ENCODE measurements at places on chromosomes 7 and 10.
A peak's percentile ranks its signal among the peaks of the same experiment; 100 is the strongest.

DNA sequence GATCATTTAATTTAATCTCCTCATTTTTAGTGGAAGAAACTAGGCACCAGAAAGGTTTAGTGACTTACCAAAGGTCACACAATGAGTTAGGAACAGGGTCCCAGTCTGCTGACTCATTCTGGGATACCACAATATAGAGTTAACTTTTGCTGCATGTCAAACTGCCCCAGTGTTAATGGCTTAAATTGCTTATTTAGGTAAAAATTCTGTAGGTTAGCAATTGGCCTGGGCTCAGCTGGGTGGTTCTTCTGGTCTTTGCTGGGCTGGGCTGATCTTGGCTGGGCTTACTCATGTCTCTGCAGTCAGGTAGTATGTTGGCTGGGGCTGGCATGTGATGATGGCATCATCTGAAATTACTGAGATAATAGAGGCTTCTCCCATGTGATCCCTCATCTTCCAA is 111.6 kb downstream of the EMX2 start:
- no peak for DNase-seq

DNA sequence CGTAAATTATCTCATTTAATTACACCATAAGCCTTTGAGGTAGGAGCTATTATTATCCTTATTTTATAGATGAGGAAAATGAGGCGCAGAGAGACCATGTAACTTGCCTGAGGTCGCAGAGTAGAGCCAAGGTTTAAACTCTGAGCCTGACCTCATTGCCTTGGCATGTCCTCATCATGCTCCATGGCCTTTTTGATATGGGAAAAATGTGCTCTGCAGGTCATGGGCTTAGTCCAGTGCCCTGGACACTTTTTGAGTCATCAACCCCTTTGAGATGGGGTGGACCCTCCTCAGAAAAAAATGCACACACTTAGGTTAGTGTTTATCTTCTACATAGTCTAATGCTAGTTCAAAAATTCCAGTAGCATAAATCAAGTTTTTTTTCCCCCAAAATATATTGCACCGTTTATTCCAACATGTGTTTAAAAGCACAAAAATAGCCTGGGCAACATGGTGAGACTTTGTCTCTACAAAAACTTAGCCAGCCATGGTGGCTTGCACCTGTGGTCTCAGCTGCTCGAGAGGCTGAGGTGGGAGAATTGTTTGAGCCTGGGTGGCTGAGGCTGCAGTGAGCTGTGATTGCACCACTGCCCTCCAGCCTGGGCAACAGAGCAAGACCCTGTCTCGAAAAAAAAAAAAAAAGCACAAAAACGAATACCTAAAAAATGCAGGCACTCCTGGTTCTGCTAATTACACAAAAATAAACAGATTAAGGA is 28.6 kb upstream of the TMEM178B start:
- no peak for DNase-seq

DNA sequence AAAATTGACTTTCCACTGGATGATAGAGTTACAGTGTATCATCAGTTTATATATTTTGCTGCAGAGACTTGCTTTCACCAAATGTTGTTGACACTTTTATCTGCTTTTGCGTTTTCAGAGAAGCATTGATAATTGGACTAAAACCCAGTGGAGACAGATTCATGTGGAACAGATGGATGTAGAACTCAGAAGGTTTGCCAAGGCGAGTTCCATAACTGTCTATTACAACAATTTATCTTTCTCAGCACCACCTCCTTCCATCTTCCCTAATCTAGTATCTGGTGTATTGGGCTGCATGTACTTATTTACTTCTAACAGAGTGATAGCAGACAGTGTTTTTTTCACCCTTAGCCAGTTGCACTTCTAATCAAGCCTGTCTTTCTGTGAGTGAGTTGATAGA is 73.3 kb downstream of the DNAH11 start:
- no peak for DNase-seq

GRCh38 chr10:15378569-15378968 is 7.5 kb upstream of the FAM171A1 start:
- no peak for DNase-seq

DNA sequence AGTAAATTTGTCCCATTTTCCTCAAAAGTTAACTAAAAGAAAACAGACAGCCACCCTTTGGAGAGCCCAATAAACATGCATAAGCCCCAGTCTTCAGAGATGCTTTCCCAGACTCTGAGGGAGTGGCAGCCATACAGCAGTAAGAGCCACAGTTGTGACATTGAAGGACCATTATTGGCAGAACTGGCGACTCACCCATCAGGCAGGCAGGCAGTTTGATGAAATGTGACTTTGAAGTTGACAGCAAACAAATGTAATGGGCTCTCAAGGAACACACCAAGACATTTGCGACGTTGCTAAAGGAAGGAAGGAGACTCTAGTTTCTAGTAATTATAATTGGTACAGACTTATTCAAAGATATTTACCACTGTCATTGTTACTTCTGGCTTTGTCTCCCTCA is 287.5 kb upstream of the PHYHIPL start:
- DNase-seq, result no peak

GRCh38 chr10:102988404-102989314 is 70.6 kb downstream of the CNNM2 start:
- no peak for DNase-seq

- DNase-seq, result no peak
These were observed 30.4 kb upstream of the ADD3 start for GRCh38 chr10:109977382-109977806.

DNA sequence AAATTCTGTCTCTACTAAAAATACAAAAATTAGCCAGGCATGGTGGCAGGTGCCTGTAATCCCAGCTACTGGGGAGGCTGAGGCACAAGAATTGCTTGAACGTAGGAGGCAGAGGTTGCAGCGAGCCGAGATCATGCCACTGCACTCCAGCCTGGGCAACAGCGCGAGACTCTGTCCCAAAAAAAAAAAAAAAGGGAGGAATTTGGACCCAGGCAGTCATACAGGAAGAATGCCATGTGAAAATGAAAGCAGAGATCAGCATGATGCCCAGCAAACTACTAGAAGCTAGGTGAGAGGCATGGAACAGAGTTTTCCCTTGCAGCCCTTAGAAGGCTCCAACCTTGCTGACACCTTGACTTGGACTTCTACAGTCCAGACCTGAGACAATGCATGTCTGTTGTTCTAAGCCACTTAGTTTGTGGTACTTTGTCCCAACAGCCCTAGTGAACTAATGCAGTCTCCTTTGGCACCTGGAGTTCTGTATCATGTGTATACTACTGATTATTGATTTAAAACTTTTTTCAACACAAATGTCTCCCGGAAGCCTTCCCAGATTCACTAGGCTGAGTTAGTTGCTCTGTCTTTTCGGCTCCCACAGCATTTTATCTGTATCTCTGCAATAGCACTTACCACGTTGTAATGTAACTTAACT is 10.2 kb upstream of the BAG3 start:
- DNase-seq, result no peak

DNA sequence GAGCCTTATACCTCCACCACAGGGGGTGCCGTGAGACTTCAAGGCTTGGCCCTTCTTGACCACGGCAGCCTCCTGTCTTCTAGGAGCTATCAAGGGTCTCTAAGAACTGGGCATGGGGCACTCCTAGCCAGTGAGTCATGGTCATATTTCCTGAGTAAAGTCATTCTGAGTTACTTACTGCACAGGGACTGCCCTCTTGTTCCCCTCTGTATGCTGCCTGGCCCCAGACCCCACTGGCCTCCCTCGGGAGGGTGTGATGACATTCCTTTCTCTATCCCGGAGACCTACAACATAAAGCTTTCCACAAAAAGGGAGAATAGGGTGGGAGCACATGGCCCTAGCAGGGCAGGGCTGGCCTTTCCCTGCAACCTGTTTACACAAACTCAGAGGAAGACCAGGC is 21.4 kb downstream of the DPCD start:
- DNase-seq, result no peak

DNA sequence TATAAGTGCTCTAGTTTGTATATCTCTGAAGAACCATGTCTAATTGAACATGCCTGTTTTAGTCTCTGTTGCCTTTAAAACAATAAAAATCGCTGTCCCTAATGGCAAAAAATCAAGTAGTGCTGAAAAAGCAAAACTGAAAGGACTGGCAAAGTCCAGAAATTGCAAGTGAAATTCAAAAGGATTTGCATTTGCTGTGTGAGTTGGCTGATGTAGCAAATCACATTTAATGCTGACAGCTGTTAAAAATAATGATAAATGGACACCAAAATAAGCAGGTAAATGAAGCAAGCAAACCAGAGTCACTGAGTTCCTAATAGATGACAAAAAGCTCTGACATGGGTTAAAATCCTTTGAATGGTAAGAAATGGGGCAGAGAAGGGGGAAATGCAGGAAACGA is 874.1 kb downstream of the GRM8 start:
- DNase-seq, result no peak

DNA sequence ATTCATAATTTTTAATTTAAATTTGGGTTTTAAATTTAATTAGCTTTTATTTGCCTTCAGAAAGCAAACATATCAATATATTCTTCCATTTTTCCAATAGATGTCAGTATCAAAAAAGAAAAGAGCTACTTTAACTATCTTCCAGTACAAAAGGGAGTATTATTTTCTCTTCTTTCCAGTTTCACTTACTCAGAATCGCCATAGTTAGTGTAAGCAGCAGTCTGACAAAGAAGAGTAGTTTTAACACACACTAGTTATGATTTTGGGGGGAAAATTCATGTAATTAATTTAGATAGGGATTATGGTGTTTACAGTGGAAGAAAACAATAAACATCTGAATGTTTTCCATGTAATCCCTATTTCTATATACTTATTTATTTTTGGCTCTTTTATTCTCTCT is 272.6 kb upstream of the DGKB start:
- no peak for DNase-seq

DNA sequence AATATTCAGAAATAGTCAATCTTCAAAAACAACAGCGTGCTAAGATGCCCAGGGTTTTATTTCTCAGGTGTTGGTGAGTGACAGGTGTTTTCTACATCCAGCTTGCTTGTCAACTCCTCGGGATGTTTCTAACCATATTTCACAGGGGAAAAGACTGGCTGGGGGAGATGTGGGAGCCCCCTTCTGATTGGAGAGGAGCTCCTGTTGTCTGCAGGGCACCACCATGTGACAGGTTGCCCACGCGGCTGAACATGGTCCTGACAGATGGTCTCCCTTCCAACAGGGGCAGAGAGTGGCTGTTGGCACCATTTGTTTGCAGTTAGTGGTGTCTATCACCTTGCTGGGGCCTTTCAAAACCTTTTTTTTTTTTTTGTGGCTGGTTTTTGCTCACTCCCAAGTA is 16.5 kb upstream of the GPR26 start:
- no peak for DNase-seq

GRCh38 chr7:119935418-119936025 is 337.5 kb upstream of the KCND2 start:
- DNase-seq, result no peak

- no peak for DNase-seq
These were observed 51.5 kb upstream of the RSBN1L start for GRCh38 chr7:77644774-77645173.

GRCh38 chr10:89887406-89887805 is 186.0 kb downstream of the KIF20B start:
- DNase-seq, result no peak

DNA sequence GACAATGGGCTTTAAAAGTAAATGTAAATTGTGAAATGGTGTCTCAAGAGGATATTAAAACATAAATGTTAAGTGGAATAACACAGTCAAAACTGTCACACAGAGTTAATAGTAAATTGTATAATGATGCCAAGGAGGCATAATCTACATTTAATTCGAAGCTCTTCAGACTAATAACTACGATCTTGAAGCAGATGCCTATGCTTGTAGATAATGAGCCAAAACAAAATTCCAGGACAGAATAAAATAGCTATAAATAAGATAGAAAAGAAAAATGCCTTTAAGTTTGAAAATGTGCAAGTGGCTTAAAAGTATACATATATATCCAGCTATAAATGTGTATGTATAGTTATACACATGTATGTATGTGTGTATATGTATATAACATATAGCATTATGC is 17.5 kb downstream of the TWIST1 start:
- DNase-seq, result no peak

- no peak for DNase-seq
These were observed 17.9 kb downstream of the EBF3 start for GRCh38 chr10:129945941-129946760.

DNA sequence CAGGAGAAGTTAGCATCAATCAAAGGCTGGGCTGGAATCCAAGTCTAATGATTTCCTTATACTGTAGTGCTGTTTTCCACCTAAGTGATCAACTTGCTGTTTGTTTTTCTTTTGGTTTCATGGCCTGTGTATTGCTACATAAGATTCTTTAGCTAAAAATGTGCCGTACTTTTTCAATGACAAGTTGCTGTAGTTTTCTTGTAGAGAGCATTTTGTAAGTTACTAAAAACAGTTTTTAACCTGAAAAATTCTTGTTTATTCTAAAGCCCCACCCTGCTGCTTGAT is 1.3 kb downstream of the HELLS start:
- no peak for DNase-seq

DNA sequence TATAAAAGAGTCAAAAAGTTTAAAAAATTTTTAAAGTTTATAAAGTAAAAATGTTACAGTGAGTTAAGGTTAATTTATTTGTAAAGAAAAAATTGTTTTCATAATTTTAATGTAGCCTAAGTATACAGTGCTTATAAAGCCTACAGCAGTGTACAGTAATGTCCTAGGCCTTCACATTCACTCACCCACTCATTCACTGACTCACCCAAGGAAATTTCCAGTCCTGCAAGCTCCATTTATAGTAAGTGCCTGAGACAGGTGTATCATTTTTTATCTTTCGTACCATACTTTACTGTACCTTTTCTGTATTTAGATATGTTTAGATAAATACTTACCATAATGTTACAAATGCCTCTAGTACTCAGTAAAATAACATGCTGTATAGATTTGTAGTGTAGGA is 269.7 kb upstream of the PHF14 start:
- no peak for DNase-seq

DNA sequence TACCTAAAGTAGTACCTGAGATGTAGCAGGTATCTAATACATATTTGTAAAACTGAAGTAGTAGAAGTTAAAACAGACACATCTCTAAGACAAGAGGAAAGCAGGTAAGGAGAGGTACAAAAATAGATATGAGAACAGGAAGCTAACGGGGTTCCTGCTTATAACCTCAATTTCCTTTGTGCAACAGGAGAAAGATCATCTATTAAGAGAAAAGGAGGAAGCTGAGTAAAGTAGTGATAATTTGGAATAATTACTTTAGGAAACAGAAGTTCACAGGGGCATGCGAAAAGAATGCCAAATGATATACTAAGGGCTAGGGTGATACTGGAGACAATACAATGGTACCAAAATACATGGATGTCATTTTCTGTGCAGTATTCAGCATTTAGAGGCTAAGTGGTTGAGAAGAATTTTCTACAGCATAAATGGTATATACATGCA is 108.7 kb downstream of the NRBF2 start:
- DNase-seq, result peak; percentile 37

GRCh38 chr7:155460926-155461613 is 3.1 kb downstream of the EN2 start:
- DNase-seq, result no peak

GRCh38 chr7:151001546-151001945 is 10.7 kb downstream of the NOS3 start:
- no peak for DNase-seq

DNA sequence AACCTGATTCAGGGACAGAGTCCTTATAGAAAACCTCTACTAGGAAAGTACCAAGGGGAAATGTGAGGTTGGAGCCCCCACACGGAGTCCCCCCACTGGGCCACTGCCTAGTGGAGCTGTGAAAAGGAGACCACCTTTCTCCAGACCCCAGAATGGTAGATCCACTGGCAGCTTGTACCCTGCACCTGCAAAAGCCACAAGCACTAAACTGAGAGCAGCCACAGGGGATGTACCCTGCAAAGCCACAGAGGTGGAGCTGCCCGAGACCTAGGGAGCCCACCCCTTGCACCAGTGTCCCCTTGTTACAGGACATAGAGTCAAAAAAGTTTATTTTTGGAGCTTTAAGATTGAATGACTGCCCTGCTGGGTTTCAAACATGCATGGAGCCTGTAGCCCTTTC is 87.2 kb upstream of the KCNMA1 start:
- no peak for DNase-seq
